Endothelial cell of umbilical vein (primary cell): ENCODE measurements at places on chromosomes 12 and 14. TPM values are rescaled to one million over a fixed set of nuclear protein-coding genes. Genes with fewer than 3 reads are reported as not detected.

DNA sequence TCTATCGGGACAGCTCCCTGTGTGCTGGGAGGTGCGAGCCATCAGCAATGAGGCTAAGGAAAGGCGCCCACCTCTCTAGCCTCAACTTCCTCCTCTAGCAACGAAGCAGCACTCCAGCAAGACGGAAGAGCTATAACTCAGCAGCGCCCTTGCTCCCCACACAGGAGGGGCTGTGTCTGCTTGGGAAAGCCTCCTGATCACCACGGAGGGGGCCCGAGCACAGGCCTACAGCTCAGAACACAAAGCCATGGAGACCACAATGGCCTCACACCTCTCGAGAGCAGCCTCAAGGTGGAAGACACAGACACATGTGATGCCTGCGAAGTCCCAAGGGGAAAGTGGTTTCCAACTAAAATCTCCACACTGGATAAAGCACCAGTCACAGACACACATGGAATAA lies 60.4 kb downstream of the CDC42BPB start:
- no peak overlapping the region for H3K4me3 ChIP-seq
- DNase-seq, result no peak
- H3K27ac ChIP-seq, result no peak overlapping the region
- peaks cover 40% of the 10 kb centered on the region for H3K36me3 ChIP-seq

DNA sequence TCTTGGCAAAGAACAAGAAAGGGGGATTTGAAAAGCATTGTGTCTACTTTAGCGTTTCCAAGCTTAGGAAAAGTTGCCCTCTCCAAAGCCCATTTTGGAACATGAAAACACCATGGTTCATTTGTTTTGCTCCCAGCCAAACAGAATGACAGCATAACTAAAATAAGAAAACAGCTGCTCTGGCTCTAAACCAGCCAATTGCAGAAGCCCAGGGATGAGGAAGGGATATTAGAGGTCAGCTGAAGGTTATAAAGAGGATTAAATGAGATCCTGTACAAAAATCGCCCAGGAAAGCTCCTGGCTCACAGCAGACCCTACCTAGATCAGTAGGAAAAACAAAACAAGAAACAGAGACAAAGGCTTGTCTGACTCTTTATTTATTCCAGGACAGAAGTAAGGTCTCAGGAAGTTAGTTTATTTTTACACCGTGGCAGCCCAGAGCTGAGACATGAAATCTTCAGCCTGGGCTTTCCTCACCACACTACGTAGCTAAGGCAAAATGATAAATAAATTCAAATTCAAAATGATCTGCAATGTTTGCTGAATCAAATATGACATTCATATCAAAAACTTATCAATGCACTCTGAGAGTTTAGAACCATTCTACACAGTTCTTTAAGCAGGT lies 25.9 kb downstream of the SPX start:
- no peak overlapping the region for H3K4me3 ChIP-seq
- no peaks in the 10 kb centered on the region for H3K36me3 ChIP-seq
- H3K27ac ChIP-seq, result no peak overlapping the region
- DNase-seq, result peak; percentile 8
- H3K27me3 ChIP-seq, result no peaks in the 10 kb centered on the region
- H3K4me1 ChIP-seq, result no peaks in the 10 kb centered on the region

- no peak overlapping the region for H3K27ac ChIP-seq
- no peaks in the 10 kb centered on the region for H3K27me3 ChIP-seq
- DNase-seq, result no peak
- no peaks in the 10 kb centered on the region for H3K4me1 ChIP-seq
- H3K4me3 ChIP-seq, result no peak overlapping the region
- H3K36me3 ChIP-seq, result no peaks in the 10 kb centered on the region
Observed at GRCh38 chr14:101584055-101584859, 23.0 kb downstream of the DIO3 start.

The UBE2N gene
- total RNA-seq, result 125 and 130 TPM in 2 replicates

The EML1 gene
- 33.0 and 47.8 TPM in 2 replicates for total RNA-seq
